Kidney epithelial cell (primary cell): ENCODE measurements at places on chromosomes 11 and 22. TPM values are rescaled to one million over a fixed set of nuclear protein-coding genes. Genes with fewer than 3 reads are reported as not detected.

GRCh38 chr22:29002603-29003002, 59.0 kb downstream of the C22orf31 start:
- no peak for DNase-seq

DNA sequence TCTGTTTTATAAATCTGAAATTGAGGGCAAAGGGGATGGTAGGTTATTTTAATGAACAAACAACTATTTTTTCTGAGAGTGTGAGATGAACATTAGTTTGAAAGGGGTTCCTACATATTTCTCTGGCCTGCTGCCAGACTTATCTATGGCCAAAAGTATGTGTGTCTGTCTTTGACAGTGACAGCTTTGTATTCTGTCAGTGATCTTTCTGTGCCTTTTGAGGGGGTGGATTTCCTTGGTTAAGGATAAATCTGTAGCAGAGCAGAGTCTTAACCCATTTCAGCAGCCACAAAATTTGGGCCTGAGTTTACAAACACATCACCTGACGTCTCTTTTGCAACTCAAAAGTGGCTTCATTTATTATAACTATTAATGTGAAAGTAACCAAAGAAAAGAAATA, 30.9 kb downstream of the ZFTA start:
- no peak for DNase-seq

- no peak for DNase-seq
Measured at GRCh38 chr11:67514116-67514515, 6.2 kb upstream of the CDK2AP2 start.

The SPDYC gene
- total RNA-seq = not detected in 2 replicates

The ARHGAP20 gene
- 0.14 and 0.17 TPM in 2 replicates for total RNA-seq

- no peak for DNase-seq
Measured at GRCh38 chr11:111878385-111878848, 548 bp downstream of the FDXACB1 start.

DNA sequence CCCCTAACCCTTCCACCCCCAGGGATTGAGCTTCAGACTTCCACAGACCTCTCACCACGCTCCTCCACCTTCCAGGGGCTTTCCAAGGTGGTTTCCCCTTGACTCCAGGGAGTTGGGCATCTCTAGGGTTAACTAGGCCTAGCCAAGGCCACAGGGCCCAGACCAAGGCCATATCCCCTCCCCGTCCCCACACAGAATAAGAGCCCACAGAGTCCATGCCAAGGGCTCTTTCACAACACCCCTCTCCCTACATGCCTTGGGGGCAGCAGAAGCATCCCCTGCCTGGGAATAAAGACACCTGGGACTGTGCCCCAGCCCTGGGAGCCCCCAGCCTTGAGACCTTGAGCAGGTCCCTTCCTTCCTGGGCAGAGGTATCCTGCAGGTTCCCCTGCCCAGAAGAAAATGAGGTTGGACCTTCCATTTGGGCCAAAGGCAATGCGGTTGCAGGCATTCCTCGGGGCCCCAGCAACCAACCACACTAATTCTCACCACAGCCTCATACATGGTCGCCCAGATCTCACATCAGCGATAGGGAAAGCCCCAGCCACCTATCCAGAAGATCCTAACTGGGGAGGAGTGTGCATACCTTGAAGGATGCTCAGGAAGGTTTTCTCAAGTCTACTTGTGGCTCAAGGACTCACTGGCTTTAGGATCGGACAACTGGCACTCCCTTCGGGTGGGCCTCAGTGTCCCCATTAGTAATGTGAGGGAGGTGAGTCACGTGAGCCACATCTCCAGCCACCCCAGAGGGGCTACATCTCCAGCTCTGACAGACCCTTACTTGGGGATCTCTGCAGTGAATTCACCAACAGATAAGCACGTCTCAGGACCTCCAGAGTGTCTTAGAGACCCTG, 1.7 kb downstream of the GDPD5 start:
- DNase-seq = no peak

DNA sequence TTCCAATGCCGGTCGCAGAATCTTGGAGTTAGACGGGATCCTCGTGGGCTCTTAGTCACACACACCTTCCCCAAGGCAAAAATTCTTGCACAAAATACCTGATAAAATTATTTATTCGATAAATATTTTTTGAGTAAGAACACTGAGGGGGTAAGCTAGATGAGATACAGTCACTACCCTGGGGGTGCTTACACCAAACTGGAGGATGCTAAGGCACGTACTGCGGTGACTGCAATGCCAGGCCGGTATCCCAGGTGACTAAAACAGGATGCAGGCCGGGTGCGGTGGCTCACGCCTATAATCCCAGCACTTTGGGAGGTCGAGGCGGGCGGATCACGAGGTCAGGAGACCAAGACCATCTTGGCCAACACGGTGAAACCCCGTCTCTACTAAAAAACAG, 1.7 kb upstream of the MRTFA start:
- DNase-seq = no peak

The MED19 gene
- 26.8 and 27.6 TPM in 2 replicates for total RNA-seq

DNA sequence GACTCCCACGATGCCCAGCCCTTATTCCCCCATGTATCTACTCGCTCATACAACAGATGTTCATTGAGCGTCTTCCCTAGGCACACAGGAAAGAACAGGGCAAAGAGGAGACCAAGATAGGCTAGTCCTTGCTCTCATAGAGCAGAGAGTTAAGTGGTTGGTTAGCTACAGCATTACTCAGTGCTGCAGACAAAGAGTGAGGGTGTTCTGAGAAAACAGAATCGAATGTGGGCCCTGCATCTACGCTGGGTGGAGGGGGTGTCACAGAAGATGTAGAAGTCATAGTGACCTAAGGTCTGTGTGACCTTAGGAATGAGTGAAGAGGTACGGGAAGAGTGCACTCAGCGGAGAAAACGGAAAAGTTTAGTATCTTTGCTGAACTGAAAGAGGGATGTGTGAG, 12.3 kb downstream of the PSMD13 start:
- DNase-seq = no peak

- no peak for DNase-seq
Measured at GRCh38 chr11:39113606-39114005, 2345.8 kb downstream of the LRRC4C start.

The IGF2 gene
- 8.7 and 11.4 TPM in 2 replicates for total RNA-seq

The RELA gene
- total RNA-seq = 64.3 and 103 TPM in 2 replicates

The CASP5 gene
- total RNA-seq = not detected in 2 replicates

The TECTA gene
- 0.67 and 0.75 TPM in 2 replicates for total RNA-seq

The PKNOX2 gene
- total RNA-seq = 0.42 and 0.68 TPM in 2 replicates

DNA sequence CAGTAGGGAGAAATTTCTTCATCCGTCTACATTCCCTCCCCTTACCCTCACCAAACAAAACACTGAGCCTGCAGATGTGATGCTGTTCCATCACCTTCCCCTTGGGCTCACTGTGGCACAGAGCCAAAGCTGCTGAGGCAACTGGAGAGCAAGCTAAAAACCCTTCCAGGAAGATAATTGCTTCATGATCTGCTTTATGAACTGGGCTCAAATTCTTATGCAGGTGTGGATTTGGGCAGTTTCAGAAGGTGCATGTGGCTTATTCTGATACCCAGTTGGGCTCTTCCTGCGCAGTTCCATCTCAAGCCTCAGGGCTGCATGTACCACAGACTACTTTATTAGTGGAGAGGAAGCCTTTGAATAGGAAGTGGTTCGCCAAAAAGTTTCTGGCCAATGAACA, 58.3 kb downstream of the AAMDC start:
- DNase-seq = no peak

The CECR2 gene
- 6.2 and 7.4 TPM in 2 replicates for total RNA-seq

The TMPRSS4 gene
- 16.8 TPM in 2 replicates for total RNA-seq

The RFPL2 gene
- total RNA-seq = not detected in 2 replicates

The SMARCB1 gene
- total RNA-seq = 163 and 168 TPM in 2 replicates

DNA sequence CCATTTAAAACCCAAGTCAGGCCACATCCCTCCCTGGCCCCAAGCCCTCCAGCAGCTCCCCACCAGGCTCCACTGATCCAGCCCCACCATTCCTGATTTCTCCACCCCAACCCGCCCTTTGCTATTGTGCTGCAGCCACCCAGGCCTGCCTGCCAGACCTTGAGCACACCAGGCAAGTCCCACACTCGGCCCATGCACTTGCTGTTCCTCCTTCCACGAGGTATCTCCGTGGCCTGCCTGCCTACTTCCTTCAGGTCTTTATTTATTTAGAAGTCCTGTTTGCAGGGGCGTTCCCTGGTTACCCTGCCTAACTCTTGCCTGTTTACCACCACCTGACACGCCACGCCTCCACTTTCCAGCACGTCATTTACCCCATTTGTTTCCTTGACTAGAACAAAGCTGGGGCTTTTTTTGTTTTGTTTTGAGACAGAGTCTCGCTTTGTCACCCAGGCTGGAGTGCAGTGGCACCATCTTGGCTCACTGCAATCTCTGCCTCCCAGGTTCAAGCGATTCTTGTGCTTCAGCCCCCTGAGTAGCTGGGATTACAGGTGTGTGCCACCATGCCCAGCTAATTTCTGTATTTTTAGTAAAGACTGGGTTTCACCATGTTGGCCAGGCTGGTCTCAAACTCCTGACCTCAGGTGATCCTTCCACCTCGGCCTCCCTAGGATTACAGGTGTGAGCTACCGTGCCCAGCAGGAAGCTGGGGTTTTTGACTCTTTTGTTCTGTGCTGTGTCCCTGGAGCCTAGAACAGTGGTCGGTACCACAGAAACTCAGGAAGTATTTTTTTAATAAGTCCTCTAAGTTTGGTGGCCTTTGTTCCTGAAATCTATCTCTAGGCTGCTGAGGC, 6.7 kb downstream of the CENPM start:
- no peak for DNase-seq

- no peak for DNase-seq
Measured at GRCh38 chr11:15418921-15419320, 304.2 kb downstream of the INSC start.

The KCNJ4 gene
- not detected in 2 replicates for total RNA-seq

The CFAP300 gene
- total RNA-seq = 0.33 and 0.96 TPM in 2 replicates

The RTN4RL2 gene
- total RNA-seq = 0.48 and 0.67 TPM in 2 replicates

DNA sequence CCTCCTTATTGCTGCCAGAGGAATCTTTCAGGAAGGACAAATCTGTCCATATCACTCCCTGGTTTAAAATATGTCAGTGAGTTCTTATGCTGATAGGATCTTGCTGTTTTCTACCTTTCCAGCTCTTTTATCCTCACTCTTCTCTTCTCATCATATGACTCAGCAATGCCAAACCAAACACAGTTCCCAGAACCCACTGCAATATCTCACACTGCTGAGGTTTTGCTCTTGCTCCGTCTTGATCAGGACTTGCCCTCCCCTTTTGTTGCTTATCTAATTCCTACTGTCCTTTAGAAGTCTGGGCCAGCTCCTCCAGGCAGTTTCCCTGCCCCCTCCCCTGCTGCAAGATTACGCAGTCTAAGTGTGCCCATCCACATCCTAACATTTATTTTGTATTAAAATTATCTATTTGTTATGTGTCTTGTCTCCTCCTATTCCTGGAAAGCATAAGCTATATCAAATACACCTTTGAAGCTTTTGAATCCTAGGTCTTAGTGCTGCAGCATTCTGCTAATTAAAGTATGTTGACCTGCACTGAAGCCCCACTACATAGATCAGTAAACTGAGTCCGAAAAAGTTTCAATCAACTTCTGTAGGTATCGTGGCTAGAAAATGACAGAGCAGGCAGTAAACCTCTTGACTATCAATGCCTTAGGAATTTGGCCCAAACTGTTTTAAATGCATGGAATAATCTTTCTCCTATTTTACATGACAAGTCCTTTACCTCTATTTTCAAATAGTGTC, 119.2 kb upstream of the C11orf87 start:
- no peak for DNase-seq

The OR51I1 gene
- total RNA-seq = not detected in 2 replicates

DNA sequence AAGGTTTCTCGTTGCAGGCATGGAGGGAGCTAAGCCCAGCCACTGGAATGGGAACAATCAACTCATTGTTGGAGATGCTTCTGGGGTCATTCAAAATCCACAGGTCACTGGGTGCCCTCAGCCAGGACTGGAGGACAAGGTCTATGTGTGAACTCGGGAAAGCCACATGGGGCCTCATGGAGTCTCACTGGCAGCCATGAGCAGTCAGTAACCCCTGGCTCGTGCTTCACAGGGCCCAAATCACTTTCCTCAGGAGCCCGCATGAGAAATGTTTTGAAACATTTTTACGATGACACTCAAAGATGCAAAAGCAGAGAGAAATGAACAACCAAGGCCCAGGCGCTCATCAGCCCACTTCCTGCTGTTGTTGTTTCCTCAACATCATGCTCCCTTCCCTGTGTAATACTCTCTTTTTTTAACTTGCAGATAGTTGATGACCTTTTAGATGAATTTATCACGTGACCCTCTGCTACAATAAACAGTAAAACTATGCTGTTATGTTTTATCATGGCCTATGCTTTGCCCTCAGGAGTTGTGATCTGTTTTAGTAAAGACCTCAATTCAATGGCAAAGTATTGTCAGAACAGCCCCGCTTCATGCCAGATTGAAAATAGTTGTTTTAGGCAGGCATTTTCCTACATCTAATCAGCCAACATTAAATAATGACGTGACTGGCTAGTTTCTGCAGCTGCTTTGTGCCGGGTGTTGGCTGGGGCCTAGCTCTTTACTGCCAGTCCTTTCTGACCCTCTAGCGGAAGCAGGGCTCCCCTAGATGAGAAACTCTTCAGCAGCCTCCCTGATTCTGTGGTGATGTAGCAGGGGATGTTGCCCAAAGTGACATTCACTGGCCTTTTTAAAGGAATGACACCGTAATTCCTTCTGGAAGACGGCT, 39.7 kb downstream of the ADAMTS15 start:
- no peak for DNase-seq

The XKR3 gene
- total RNA-seq = not detected in 2 replicates

- no peak for DNase-seq
Measured at GRCh38 chr11:21485426-21485825, 707.5 kb upstream of the ANO5 start.

DNA sequence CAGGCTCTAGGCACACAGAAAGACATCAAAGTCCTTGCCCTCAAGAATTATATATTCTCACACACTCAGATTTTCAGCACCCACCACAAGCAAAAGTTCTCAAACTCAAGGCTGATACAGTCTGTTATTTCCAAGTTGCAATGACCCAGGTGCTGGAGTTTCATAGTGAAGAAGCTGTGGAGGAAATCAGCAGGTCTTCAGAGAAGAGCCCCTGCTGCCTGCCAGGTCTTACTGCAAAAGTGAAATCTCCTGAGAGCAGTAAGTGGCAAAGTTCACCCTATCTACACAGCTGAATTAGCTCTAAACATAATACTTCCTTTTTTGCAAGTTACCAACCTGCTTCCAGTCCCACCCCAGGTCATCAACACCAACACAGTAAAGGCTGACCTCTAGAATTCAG, 64.6 kb downstream of the RPL27A start:
- DNase-seq = no peak

- DNase-seq = no peak
Measured at GRCh38 chr22:29385748-29386147, 2.6 kb downstream of the AP1B1 start.

The HBE1 gene
- not detected in 2 replicates for total RNA-seq

DNA sequence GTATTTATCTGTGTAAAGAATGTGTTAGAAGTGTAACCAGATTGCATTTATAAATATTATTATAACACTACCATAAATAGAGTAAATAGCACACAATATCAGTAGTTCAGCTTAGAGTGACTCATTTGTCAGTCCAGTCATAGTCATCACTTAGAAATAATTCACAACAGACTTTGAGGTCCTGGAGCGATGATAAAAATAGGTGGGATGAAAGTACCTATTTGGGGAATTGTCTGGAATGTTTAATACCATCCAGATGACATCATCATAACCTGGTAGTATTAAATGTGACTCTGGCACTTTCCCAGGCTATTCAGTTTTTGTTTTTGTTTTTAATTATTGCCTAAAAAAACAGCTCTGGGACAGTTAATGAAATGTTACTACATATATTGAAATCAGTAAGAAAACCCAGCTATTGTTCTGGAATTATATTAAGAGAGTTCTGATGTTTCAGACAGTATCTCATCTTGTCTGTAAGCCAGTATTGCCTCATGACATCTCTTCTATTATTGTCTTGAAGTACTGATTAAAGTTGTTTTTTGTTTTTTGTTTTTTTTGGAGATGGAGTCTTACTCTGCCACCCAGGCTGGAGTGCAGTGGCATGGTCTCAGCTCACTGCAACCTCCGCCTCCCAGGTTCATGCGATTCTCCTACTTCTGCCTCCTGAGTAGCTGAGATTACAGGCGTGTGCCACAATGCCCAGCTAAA, 74.8 kb downstream of the SIK2 start:
- no peak for DNase-seq
